Right renal pelvis (tissue), 4 donors: ENCODE measurements at places on chromosomes 4 and X. TPM values are rescaled to one million over a fixed set of nuclear protein-coding genes. Genes with fewer than 3 reads are reported as not detected.

DNA sequence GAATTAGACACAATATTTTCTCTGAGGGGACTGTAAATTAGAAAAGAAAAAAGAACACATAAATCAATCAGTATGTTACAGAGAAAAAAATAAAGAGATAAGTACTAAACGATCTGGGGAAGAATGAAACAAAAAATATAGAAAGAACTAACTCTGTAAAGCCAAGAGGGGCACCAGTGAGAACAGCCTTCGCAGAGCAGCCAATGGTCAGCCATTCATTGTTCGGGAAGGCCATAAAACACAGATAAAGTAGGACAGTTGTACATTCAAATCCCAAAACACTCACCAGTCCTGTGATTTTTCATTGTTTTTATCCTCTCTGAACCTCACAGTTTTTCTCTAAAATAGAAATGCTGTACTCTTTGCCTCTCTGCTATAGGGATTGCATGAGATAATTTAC is 127.9 kb downstream of the NEK1 start:
- DNase-seq: no peak

GRCh38 chrX:15619053-15619755 is 18.4 kb upstream of the ACE2 start:
- DNase-seq: no peak

- DNase-seq: no peak
These were observed 38.6 kb downstream of the MFAP3L start for GRCh38 chr4:169987327-169988228.

TMEM271 gene
- polyA plus RNA-seq: not detected

PDE5A gene
- 54.4 TPM for polyA plus RNA-seq

DMRTC1 gene
- polyA plus RNA-seq: 0.56 TPM

MAGEB3 gene
- not detected for polyA plus RNA-seq
